Activated CD4-positive, alpha-beta memory T cell treated with anti-CD3 and anti-CD28 coated beads, Interleukin-2, amount 10 ng/mL, durations not matched to agents 7 days and 5 days (primary cell): ENCODE measurements at places on chromosomes 7 and 10. TPM values are rescaled to one million over a fixed set of nuclear protein-coding genes. Genes with fewer than 3 reads are reported as not detected.

GRCh38 chr7:102054158-102054557 is 232.5 kb upstream of the SH2B2 start:
- no peak for DNase-seq

GRCh38 chr7:33882950-33883670 is 22.2 kb upstream of the BMPER start:
- DNase-seq = no peak

GIMAP4 gene
- total RNA-seq = 282 TPM

HSPA14 gene
- total RNA-seq = 21.9 TPM

BAMBI gene
- 0.20 TPM for total RNA-seq
